ENCODE measurements at places on chromosomes 2 and 18.

- no peak for DNase-seq
Observed at GRCh38 chr18:63207835-63208234, 111.7 kb downstream of the BCL2 start.

- DNase-seq = no peak
Observed at GRCh38 chr2:68256093-68256450, 3.7 kb upstream of the PPP3R1 start.

GRCh38 chr2:239684996-239685395, 284.2 kb upstream of the HDAC4 start:
- peak; percentile 41 for DNase-seq

GRCh38 chr18:44128365-44128764, 552.3 kb upstream of the SETBP1 start:
- no peak for DNase-seq

- no peak for DNase-seq
Observed at GRCh38 chr18:49343179-49343578, 117.3 kb downstream of the DYM start.

DNA sequence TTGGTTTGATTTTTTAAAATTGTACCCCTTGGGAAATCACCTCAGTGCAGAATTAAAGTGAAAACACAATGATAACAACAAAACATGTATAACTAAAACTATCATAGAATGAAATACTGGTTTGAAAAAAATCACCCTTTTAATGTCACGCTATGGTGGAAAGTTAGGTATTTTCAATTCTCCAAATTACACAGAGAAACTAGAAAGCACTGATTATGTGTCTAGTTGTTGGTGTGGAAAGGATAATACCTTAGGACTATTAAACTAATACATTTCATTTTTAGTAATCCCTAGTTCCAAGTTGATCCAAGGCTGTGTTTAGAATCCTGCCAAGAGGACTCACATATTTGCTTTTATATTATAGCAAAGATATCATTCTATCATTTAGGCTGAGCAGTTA, 71.2 kb downstream of the NUP35 start:
- no peak for DNase-seq

GRCh38 chr2:160270571-160271113, 70.6 kb upstream of the ITGB6 start:
- no peak for DNase-seq

GRCh38 chr18:51279367-51279984, 82.0 kb upstream of the MEX3C start:
- DNase-seq = no peak

Data from left forelimb (tissue), 1 donor.